ENCODE measurements at places on chromosomes 3 and 15.

- DNase-seq: no peak
Measured at GRCh38 chr3:133374708-133375402, 25.0 kb upstream of the BFSP2 start.

DNA sequence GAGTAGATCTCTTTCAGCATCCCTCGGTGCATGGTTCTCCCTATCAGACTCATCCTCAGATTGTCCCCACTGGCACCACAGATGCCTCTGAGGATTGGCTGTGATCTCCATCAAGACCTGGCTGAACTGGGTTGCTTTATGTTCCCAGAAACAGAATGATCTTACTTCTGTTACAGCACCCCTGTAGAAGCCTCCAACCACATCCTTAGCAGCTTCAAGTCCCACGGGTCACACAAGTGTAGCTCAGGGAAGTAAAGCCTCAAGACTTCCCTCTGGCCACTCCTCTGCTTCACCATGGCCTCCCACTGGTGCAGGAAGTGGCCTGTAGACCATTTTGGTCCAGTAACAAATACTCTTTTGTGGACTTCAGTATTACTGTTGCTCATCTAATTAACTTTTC is 566.4 kb upstream of the SUCLG2 start:
- DNase-seq: no peak

GRCh38 chr15:70094690-70095311 is 2.9 kb downstream of the TLE3 start:
- no peak for DNase-seq

- DNase-seq: no peak
Measured at GRCh38 chr15:31439328-31439727, 112.7 kb downstream of the KLF13 start.

DNA sequence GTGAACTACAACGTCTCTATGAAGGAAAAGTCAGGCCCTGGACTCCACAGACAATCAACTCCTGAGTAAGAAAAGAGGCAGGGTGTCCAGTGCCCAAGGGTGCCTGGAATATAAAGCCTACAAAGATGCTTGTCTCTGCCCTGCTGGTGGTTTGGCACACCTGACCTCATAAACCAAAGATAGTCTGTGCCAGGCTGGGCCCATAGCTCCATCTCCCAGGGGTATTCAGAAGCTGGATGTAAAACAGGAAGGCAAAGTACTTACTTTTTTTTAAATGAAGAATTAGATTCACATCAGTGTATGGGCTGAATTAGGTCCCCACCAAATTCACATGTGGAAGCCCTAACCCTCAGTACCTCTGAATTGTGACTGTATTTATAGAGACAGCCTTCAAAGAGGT is 66.6 kb upstream of the HERC1 start:
- DNase-seq: no peak

GRCh38 chr3:164332831-164333802 is 745.2 kb downstream of the SI start:
- no peak for DNase-seq

GRCh38 chr3:186530415-186530814 is 13.8 kb downstream of the CRYGS start:
- DNase-seq: no peak

- no peak for DNase-seq
Measured at GRCh38 chr3:184002469-184002868, 15.2 kb downstream of the ABCC5 start.

DNA sequence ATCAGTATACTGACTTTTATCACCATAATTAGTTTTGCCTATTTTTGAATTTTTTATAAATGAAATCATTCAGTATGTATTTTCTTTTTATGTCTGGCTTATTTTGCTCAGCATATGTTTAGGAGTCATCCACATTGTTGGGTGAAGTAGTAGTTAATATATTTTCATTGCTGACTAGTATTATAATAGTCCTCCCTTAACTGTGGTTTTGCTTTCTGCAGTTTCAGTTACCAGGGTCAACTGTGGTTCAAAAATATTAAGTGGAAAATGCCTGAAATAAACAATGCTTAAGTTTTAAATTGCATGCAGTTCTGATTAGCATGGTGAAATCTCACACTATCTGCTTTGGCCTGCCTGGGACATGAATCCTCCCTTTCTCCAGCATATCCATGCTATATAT is 39.5 kb upstream of the PRR23C start:
- DNase-seq: no peak

DNA sequence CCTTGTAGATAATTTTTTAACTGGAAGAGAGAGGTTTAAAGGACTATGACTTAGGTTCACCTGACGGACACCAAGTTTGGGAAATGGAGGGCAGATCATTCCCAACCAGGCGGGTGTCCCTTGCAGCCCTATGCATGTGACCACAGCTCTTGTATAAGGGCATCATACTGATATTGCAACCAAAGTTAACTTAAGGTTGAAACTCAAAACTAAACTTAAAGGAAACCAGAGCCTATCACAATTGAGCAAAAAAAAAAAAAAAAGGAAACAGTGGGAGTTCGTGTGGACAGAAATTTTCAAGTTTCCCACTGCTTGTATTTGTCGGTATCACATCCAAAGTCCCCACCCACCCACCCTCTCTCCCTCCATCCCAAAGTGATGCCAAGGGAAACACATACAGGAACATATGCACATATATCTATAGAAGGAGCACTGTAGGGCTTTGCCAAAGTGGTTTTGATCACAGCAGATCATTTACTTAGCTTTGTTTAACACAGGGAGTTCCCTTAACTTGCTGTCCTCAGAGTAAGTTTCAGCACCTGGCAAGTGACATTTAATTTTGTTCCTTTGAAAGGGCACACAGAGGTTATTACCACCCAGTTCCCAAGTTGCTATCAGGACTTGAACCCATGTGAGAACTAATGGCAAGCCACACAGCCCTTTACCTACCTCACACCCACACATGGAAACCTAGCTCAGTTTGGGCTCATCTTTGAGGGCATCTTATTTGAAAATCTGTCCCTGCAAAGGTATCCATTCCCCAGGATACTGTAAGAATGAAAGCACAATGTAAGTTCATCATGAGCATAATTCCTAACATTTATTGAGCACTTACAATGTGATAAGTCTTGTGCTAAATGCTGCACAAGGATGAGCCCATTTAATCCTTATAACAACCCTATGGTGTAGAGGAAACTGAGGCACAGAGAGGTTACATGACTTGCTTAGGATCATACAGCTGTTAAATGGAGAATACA is 204.5 kb upstream of the CMC1 start:
- no peak for DNase-seq

GRCh38 chr15:22908830-22909229 is 70.4 kb downstream of the NIPA2 start:
- no peak for DNase-seq

DNA sequence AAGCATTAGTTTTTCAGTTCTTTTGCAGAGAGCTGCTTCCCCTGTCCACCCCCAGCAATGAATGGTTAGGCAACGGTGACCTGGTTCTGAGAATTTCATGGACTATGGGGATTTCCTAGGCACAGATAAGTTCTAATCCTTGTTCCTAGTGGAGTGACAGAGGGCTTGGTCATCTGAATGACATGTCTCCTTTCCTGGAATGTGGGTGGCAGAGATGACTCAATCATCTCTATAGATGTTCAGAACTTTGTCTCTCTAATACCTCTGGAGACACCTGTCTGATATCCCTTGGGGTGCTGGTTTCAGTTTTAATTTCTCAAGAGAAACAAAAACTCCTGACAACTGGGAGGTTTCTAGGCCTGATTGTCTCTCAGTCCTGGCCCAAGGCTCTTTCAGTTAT is 10.4 kb downstream of the PLA2G4E start:
- no peak for DNase-seq

GRCh38 chr3:126345641-126346460 is 11.4 kb downstream of the KLF15 start:
- no peak for DNase-seq

- no peak for DNase-seq
Measured at GRCh38 chr3:100761211-100761942, 52.1 kb downstream of the TFG start.

- DNase-seq: no peak
Measured at GRCh38 chr15:90001683-90002427, 731 bp downstream of the ZNF710 start.

DNA sequence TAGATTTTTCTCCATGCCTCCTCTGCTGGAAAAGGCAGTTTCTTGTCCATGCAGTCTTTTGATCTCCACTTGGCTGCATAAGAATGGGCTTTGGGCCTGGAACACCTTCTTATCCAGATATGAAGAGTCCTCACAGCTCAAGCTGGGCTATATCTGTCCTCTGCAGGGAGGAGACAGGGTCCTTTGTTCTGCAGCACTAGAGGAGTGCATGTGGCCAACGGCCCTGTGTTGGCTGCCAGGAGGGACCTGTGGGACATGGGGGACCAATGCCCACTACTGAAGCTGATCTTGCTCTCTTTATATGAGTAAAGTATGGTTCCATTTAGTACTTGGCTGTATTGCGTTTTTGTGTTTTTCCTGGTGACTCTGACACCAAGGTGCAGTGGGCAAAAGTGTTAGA is 157.3 kb upstream of the ABI3BP start:
- DNase-seq: no peak

GRCh38 chr3:58751235-58751634 is 84.7 kb upstream of the FAM3D start:
- no peak for DNase-seq

DNA sequence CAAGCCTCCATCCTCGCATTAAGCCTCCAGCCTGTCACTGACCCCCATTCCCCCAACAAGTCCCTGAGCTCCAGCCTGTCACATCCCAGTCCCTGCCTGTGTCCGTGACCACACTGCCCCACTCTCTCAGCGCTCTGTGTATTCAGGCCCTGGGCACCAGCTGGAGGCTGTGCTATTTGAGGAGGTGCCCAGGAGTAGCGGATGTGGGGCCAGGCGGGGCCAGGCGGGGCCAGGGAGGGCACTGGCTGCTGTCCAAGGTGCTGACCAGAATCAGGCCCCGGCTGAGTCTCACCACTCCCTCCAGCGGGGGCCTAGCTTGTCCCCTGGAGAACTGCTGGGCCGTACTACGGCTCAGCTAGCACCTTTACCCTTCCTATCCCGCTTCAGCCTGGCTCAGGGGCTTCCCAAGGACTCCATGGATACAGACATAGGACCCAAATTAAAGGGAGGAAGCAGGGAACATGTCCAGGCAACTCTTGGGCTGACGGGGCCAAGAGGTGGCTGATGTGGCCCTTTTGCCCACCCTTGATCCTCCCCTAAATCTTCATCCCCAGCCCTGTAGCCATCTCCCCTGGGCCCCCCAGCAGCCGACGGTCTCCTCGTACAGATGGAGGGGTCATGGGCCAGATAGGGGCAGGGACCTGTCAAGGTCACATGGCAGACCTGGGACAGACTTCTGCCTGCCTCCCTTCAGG is 1.1 kb downstream of the HHATL start:
- DNase-seq: peak; percentile 4

- DNase-seq: no peak
Measured at GRCh38 chr3:98565843-98566242, 27.6 kb downstream of the CPOX start.
